ENCODE measurements at places on chromosomes 4 and X.
A peak's percentile ranks its signal among the peaks of the same experiment; 100 is the strongest.

DNA sequence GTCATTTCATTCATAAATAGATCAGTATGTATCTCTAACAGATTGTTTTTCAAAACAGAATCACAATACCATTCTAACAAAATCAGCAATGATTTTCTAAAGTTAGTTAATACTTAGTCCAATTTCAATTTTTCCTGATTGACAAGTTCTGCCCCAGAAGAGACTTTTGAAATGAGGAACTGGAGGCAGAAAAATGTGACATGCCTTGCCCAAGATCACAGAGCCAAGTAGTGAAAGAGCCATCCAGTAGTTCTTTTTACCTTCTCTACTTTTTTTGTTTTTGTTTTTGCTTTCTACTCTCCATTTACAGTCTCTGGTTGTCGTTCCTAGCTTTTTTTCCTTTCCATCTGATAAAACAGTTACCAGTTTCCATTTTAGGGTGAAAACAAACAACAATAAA lies 129.3 kb upstream of the TMEM164 start:
- DNase-seq, result no peak

DNA sequence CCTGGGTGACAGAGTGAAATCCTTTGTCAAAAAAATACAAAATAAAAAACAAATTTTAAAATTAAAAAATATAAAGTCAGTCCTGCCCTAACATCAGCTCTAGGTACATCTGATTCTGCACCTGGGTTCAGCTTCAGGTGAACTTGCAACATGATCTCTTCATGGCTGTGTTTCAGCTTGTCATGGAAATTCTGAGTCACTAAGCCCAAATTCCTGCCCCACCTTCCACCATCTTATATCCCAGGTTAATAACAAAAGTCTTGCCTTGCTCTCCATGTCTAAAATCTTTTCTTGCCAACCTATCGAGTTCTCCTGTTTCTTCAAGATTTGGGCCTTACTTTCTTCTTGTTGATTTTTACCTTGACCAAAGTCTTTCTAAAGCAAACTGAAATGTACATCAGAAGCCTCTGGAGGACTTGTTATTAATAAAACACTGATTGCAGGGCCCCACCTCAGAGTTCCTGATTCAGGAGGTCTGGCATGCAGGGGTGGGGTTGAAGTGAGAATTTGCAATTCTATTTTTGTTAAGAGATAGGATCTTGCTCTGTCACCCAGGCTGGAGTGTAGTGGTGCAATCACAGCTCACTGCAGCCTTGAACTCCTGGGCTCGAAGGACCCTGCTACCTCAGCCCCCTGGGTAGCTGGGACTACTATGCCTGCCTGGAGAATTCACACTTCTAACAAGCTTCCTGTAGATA lies 125.8 kb upstream of the VCX3A start:
- DNase-seq, result no peak

GRCh38 chr4:83618991-83619645 lies 83.2 kb downstream of the GPAT3 start:
- DNase-seq, result no peak

DNA sequence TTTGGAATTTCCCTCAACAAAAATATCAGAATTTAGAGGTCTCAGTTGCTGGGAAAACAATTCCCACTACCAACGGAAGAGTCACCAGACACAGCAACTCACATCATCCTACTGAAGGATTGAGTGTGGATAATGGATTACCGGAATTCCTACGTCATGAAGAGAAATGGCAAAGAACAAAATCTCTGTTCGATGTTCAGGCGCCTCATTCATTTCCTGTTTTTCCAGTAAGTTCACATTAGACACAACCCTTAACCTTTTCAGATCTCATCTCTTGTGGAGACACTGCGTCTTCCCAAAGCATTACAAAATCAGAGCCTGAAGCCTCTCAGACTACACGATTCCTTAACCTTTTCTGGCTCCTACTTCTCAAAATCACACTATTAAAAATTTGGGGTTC lies 58.5 kb upstream of the CPEB2 start:
- DNase-seq, result no peak

GRCh38 chr4:101031971-101032370 lies 315.4 kb downstream of the PPP3CA start:
- peak; percentile 68 for DNase-seq

DNA sequence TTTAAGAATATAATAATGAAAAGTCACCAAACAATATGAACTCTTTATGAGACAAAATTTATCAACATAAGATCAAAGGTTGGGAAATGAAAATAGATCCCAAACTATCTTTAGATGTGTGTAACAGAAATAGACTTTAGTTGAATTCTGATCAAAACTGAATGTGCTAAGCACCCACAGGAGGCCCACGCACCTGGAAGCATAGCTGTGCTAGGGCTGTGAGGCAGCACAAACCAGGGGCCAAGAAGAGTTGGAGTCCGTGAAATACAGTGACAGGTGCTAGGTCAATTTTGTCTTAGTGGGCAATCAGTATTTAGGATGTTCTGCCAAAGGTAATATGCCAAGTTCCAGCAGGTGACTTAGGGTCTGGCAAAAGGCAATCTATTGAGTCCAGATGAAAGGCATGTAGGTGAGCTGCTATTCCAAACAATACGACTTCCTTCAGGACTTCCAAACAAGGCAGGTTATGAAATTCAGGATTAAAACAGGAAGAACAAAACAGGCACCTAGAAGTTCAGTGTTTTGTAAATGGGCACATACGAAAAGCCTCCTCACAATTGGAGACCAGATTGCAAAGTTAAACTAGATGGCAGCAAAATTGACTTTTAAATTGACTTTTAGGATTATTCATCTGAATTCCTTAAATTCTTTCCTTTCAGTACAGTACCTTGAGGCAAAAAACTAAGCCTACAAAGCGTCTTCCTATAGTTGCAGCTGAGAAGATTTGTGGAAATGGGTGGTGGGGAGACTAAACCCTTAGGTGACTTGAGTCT lies 4.7 kb upstream of the PCDH18 start:
- no peak for DNase-seq

- DNase-seq, result peak; percentile 42
Observed at GRCh38 chr4:184384810-184385557, 89.4 kb downstream of the IRF2 start.

DNA sequence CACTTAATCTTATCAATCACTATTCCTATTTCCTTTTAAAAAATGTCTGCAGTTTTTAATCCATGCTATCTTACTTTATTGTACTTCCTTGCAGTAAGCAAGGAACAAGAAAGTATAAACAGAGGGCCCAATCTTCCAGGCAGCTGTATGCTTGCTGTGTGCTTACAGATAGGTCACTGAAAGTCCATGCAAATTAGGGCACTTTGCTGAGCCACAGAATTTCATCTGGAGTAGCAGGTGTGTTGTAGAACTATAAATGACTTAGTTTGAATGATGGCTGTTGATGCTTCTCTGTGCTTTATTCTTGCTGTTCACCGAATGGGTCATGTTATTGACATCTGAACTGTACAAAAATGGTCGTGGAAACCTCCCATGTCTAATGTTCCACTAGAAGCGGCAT lies 154.6 kb downstream of the ATOH1 start:
- no peak for DNase-seq

GRCh38 chr4:102809190-102809589 lies 18.2 kb downstream of the UBE2D3 start:
- DNase-seq, result no peak
